ENCODE measurements at places on chromosomes 7 and 10.

GRCh38 chr10:44182909-44183308 lies 202.0 kb downstream of the CXCL12 start:
- DNase-seq, result no peak

- no peak for DNase-seq
These were observed 380.3 kb upstream of the ADARB2 start for GRCh38 chr10:2117641-2118040.

DNA sequence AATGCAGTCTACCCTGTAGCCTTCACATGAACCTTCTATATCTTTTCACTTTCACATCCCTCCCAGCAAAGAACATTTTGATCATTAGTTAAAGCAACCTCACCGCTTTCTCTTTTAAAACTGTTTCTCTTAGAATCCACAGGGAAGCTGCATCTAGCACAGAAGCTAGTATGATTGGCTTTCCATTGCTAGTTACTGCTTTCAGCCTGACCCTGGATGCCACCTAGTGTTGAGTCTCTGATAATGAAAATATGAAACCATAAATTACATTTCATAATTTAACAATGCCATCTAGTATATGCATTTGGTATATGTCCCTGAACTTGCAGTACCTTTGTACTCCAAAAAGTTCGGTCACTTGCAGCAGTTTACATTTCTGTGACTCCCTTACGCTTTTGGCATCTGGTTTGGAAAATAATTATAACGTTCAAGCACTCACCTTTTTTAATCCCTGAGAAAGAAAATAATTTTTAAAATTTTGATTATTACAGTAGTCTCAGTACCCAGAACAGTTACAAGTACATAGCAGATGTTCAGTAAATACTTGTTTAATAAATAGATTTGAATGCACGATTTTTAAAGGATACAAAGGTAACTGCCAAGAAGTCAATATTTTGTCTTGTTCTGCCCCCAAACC lies 22.7 kb downstream of the CISD1 start:
- no peak for DNase-seq

DNA sequence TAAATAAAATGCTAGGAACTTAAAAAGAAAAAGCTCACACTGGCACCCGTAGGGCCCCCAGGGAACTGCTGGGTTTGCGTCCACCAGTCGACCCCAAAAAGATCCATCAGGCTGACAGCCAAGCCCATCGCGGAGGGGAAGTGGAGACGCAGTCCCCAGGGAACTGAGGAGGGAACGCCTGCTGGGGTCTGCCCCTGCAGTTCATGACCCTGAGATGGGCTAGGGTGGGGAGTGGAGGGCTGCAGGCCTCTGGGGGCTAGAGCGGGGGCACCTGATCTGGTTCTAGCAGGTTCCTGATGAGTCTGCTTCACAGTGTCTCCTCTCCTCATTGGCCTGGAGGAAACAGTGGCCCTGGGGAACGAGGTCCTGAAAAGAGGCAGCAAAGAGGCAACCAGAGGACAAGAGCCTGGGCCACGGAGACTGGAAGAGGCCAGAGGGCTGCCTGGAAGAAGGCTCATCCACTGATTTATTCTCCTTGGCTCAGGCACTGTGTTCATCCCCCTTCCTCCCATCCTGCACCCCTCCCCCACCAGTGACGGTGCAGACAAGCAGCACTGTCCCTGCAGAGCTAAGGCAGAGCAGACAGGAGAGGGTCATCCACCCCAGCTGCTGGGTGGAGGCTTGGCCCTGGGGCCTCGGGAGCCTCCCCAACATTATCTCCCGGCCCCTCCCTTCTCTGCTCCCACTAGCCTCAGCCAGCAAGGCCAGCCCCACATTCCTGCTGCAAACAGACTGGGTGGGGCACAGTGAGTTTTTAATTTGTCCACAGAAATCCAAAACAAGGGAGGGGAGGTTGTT lies 24.7 kb upstream of the HSPA12A start:
- no peak for DNase-seq

GRCh38 chr7:101699881-101700823 lies 71.1 kb upstream of the MYL10 start:
- no peak for DNase-seq

Data from right renal cortex interstitium (tissue), 3 donors.